ENCODE measurements at places on chromosomes 5 and 9.
A peak's percentile ranks its signal among the peaks of the same experiment; 100 is the strongest.

DNA sequence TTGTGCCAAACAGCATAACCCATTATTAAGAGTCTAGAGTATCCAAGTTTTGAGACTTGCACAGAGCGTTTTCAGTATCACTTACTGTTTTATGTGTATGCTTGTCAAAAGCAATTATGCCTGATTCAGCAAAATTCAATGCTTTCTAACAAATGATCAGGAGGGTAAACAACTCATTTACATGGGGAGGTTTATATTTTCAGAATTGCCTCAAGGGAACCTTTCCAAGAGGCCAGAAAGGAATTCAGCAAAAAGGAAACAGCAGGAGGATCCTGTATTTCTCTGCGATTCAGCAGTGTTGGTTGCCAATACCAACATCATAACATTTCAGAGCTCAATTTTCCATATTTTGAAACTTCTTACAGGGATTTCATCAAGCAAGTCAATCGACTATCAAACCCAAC, 69.3 kb upstream of the DAB2 start:
- no peak for DNase-seq

GRCh38 chr5:67089200-67089725, 107.3 kb downstream of the CD180 start:
- DNase-seq, result no peak

DNA sequence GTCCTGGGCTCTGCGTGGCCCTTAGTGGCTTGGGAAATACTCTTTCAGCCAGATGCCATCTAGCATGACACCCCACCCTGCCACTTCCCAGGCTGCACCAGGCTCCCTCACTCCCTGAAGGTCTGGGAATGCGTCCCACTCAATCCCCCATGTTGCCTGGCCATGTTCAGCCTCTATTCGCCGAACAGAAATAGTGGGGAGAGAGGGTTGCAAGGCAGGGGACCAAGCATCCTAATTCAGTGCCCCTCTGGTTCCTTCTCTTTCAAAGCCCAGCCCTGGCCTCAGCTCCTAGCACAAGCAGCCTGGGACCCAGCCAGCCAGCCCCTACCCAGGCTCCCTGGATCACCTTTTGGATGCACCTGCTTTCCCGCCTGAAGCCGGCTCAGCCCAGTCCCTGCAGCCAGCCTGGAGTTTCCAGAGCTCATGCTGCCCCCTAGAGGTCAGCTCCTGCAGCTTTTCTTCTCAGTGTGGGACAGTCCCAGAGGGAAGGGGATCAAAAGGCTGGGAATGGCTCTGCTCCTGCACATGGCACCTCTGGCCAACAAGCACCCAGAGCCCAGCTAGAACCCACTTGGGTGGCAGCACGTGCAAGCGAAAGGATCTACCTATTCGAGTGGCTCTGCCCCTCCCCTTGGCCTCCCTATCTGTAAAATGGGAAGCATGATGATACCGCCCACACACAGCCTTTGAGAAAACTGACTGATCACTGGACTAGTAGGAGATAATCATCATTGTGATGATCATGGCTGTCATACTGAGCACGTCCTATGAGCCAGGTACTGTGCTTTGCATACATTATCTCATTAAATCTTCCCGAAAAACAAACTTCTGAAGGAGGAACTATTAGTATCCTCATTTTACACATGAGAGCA, 48.7 kb upstream of the C5orf58 start:
- peak; percentile 73 for DNase-seq

DNA sequence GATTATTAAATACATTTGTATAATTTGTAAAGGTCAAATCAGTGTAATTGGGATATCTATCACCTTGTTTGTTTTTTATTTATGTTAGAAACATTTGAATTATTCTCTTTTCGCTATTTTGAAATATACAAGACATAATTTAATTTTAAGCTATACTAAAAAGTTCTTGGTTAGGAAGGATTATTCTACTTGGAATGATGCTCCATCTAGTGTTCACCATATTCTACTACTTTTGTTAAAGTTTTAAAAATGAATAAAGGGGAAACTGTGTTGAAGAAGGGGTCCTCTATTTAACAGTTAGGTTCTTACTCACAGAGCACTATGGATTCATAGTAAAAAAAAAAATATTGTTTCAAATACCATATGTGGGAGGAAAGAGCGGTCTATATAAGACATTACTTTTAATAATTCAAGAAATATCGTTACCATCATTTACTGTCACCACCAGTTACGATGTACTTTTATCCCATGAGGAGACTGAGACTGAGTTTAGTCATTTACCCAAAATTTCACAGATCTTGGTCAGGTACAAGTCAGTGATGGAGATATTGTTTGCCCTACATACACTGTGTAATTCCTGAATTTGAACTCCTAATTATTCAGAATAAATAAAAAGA, 6.3 kb upstream of the STOM start:
- no peak for DNase-seq

DNA sequence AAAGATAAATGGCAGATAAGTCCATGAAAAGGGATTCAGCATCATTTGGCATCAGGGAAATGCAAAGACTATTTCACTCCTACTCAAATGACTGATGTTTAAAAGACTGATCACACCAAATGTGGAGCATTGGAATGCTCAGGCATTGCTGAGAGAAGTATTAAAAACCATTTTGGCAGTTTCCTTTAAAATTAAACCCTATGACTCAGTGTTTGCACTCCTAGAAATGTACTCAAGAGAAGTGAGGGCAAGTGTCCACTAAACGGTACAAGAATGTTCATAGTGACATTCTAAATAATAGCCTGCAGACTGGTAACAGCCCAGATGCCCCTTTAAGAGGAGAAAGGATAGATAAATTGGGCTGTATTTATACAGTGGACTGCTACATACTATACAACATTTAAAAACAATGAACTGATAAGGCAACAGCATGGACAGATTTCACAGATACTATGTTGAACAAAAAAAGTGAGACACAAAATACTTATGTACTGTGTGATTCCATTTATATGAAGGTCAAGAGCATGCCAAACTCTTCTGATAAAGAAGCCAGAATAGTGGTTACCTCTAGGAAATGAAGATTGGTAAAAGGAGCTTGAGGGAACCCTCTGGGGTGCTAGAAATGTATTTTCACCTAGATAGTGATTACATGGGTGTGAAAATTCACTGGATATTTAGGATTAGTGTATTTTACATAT, 24.6 kb downstream of the APC start:
- DNase-seq, result no peak

DNA sequence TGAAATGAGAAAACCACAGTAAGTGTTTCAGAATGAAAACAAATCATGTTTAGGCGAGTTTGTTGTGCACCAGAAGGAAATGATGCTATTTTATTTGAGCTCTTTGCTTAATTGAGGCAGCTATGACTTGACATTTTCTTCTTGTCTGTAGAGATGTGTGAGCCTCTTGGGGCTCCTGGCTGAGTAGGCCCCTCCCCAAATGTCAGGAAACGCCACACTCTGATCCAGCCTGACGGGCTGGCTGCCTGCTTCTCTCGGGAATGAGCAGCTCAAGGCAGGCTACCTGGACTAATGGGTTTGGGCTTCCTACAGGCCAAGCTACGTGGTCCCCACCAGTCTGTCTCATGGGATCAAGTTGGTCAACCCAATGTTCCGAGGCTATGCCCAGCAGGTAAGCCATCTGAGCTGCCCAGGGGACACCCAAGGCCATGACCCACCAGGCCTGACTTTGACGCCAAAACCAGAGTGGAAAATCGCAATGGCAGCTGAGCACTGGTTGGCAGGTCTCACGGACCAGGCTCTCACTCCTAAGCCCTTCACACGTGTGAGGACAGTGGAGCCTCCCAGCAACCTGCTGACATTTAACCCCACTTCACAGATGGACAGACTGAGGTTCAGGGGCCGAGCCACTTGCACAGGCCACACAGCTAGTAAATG, 29.9 kb downstream of the USP20 start:
- DNase-seq, result no peak

DNA sequence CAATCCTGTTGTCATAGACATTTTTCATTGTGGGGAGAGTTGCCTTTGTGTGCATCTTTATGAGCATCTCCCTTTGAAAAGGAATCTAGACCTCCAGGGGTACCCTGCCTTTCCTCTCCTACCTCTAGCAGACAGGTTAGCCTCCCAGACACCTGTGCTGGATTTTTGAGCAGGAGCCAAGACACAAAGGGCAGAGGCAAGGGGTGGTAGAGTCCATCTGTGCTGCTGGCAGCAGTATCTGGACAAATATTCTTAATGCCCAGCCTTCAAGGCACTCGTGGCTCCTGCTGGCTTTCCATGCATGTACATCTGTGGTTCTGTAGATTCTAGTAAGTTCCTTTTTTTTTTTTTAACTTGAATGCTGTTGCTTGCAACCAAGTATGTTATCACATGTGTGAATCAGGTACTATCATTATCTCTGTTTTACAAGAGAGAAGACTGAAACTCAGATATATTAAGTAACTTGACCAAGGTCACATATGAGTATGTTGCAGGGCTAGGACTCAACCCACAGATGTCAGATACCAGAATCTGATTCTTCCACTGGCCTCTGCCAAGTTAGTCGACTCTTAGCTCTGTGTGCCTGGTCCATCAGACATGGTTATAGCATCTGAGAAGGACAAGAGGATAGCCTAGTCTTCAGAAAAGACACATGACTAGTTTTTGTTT, 32.9 kb upstream of the GPR151 start:
- DNase-seq, result no peak

DNA sequence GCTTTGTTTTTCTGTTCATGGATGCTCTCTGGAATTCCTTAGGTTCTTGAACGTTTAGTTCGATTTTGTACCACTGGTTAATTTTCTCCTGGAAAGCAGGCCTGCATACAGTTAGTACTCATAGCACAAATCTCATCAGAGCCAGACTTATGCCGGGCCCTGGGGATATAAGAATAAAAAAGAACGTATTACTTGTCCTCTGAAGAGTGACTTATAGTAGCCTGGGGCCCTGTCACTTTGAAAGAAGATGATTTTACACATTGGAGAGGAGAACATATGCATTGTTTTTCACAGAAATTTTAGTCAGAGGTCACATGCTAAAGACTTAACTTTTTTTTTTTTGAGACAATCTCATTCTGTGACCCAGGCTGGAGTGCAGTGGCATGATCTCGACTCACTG, 50.3 kb downstream of the ZNF462 start:
- DNase-seq, result no peak
